ENCODE measurements at places on chromosomes 1 and 21. TPM values are rescaled to one million over a fixed set of nuclear protein-coding genes. Genes with fewer than 3 reads are reported as not detected.
A peak's percentile ranks its signal among the peaks of the same experiment; 100 is the strongest.

DNA sequence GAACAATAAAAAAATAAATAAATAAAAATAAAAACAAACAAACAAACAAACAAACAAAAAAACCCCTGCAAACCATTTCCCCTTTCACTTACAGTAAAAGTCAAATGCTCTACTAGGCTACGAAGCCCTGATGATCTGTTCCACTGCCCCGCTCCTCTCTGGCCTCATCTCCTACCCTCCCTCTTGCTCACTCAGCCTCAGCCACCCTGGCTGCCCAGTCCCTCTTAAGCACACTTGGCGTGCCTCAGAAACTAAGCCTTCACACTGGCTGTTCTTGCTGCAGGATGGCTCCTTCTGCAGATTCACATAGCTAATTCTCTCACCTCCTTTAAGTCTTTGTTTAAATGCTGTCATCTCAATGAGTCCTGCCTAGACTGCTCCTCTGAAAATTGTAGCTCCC lies 30.8 kb upstream of the UHMK1 start:
- no peaks in the 10 kb centered on the region for H3K4me1 ChIP-seq
- H3K36me3 ChIP-seq = no peaks in the 10 kb centered on the region
- DNase-seq = no peak
- H3K27ac ChIP-seq = no peak overlapping the region
- no peak overlapping the region for H3K4me3 ChIP-seq

- no peak overlapping the region for H3K27ac ChIP-seq
- H3K4me3 ChIP-seq = no peak overlapping the region
- H3K4me1 ChIP-seq = no peaks in the 10 kb centered on the region
- H3K27me3 ChIP-seq = no peaks in the 10 kb centered on the region
- DNase-seq = no peak
- H3K36me3 ChIP-seq = peaks cover 6% of the 10 kb centered on the region
Measured at GRCh38 chr1:161052899-161053298, 7.1 kb upstream of the USF1 start.

GRCh38 chr1:235098547-235098946 lies 30.1 kb downstream of the TOMM20 start:
- no peaks in the 10 kb centered on the region for H3K27me3 ChIP-seq
- no peak overlapping the region for H3K4me3 ChIP-seq

GRCh38 chr1:39105841-39106765 lies 80.0 kb downstream of the NDUFS5 start:
- DNase-seq = peak; percentile 60
- no peaks in the 10 kb centered on the region for H3K36me3 ChIP-seq
- H3K27ac ChIP-seq = peak overlapping the region; percentile 96

DNA sequence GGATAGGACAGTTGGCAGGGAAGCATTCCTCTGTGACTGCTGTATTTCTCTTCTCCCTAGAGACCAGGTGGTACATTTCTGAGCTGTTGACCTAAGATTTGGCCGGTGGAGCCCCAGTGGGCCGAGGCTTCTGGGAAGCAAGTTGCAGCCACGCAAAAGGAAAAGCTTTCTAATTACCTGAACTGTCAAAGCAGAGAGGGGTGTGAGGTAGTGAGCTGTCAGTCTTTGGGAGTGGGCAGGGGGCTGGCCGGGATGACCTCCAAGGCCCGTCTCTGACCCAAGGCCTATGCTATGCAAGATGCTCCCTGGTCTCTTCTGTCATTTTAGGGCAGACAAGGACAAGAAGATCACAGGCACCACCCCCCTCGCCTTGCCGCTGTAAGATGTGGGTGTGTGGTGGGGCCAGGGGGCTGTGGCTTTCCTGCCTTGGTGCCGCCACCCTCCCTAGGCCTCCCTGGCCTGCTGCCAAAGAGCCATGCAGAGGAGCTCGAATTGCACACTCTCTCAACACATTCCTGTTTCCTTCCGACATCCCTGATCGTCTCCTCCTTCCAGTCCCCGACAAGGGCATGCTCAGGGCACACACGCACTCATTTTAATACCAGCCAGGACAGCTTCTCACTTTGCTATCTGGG lies 7.7 kb downstream of the PADI1 start:
- peak; percentile 86 for DNase-seq
- no peaks in the 10 kb centered on the region for H3K36me3 ChIP-seq
- no peaks in the 10 kb centered on the region for H3K27me3 ChIP-seq

- no peaks in the 10 kb centered on the region for H3K27me3 ChIP-seq
- H3K36me3 ChIP-seq = peaks cover 42% of the 10 kb centered on the region
- DNase-seq = no peak
Measured at GRCh38 chr1:109499081-109499480, 5.2 kb downstream of the CYB561D1 start.

DNA sequence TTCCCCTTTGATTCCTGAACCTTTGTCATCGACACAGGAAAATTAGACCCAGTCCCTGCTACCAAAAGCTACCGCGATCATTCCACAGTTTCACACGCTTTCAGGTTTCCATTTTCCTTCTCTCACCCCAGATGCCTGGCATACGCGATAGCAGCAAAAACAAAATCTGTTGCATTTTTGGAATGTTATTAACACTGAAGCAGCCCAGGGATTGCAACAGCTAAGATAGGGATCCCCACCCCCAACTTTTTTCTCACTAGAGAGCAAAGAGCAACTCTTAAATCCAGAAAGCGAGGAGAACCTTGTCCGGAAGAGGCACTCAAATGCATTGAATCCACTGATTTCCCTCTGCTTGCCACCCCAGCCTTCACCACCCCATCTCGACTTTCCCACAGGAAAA lies 8.9 kb downstream of the OVAAL start:
- H3K27ac ChIP-seq = no peak overlapping the region
- H3K36me3 ChIP-seq = no peaks in the 10 kb centered on the region
- no peak for DNase-seq
- H3K27me3 ChIP-seq = no peaks in the 10 kb centered on the region
- no peak overlapping the region for H3K4me3 ChIP-seq
- H3K4me1 ChIP-seq = no peaks in the 10 kb centered on the region

GRCh38 chr21:38257667-38258066 lies 876 bp downstream of the KCNJ15 start:
- DNase-seq = no peak
- H3K4me3 ChIP-seq = no peak overlapping the region
- H3K27me3 ChIP-seq = no peaks in the 10 kb centered on the region
- peak overlapping the region; percentile 41 for H3K27ac ChIP-seq
- H3K36me3 ChIP-seq = no peaks in the 10 kb centered on the region

DNA sequence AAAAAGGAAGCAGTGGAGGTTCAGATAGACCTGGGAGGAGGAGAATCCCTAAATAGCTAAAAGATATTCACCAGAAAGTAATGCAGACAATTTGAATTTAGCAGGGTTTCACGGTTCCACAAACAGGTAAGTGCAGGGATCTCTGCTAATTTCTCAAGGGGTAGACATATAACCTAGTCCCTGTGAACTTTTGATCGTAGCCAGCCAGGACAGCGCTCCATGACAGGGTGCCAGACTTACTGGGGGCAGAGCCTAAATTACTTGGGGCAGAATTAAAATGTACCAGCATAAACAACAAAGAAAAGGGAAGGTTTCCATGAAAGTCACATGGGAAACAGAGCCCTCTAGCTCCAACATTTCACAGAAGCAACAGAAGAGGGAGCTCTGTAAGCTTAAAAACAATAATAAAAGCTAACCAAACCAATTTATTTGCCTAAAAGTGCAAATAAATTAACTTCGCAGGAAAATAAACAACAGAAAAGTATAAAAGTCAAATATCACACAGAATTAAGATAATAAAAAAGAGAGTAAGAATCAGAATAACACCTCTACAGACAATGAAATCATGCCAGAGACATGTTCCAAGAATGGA lies 198.3 kb downstream of the DUSP10 start:
- no peak overlapping the region for H3K27ac ChIP-seq
- no peak overlapping the region for H3K4me3 ChIP-seq
- no peaks in the 10 kb centered on the region for H3K27me3 ChIP-seq
- no peaks in the 10 kb centered on the region for H3K36me3 ChIP-seq
- DNase-seq = peak; percentile 29

GRCh38 chr1:241990040-241990439 lies 8.9 kb downstream of the MAP1LC3C start:
- H3K27ac ChIP-seq = no peak overlapping the region
- no peaks in the 10 kb centered on the region for H3K4me1 ChIP-seq
- H3K27me3 ChIP-seq = no peaks in the 10 kb centered on the region
- peak; percentile 85 for DNase-seq
- no peak overlapping the region for H3K4me3 ChIP-seq
- H3K36me3 ChIP-seq = no peaks in the 10 kb centered on the region

GRCh38 chr1:21621051-21621450 lies 48.1 kb downstream of the RAP1GAP start:
- H3K36me3 ChIP-seq = no peaks in the 10 kb centered on the region
- peaks cover 49% of the 10 kb centered on the region for H3K27me3 ChIP-seq
- H3K27ac ChIP-seq = peak overlapping the region; percentile 81
- peak overlapping the region; percentile 66 for H3K4me3 ChIP-seq
- DNase-seq = no peak

GRCh38 chr1:168643152-168643551 lies 66.7 kb downstream of the XCL1 start:
- H3K27ac ChIP-seq = no peak overlapping the region
- H3K27me3 ChIP-seq = no peaks in the 10 kb centered on the region

- peak overlapping the region; percentile 95 for H3K27ac ChIP-seq
- no peaks in the 10 kb centered on the region for H3K27me3 ChIP-seq
- peak overlapping the region; percentile 89 for H3K4me3 ChIP-seq
- DNase-seq = peak; percentile 40
- H3K4me1 ChIP-seq = peaks cover 27% of the 10 kb centered on the region
- H3K36me3 ChIP-seq = peaks cover 11% of the 10 kb centered on the region
Measured at GRCh38 chr1:202966006-202966898, 805 bp downstream of the CYB5R1 start.

- H3K4me1 ChIP-seq = peaks cover 43% of the 10 kb centered on the region
- no peaks in the 10 kb centered on the region for H3K36me3 ChIP-seq
- DNase-seq = no peak
- no peaks in the 10 kb centered on the region for H3K27me3 ChIP-seq
Measured at GRCh38 chr1:40860706-40861223, 1.4 kb downstream of the CITED4 start.

- no peaks in the 10 kb centered on the region for H3K27me3 ChIP-seq
- no peak overlapping the region for H3K4me3 ChIP-seq
- no peak for DNase-seq
Measured at GRCh38 chr1:118948846-118949245, 39.3 kb downstream of the TBX15 start.

- H3K27me3 ChIP-seq = no peaks in the 10 kb centered on the region
- no peaks in the 10 kb centered on the region for H3K4me1 ChIP-seq
- DNase-seq = no peak
- H3K4me3 ChIP-seq = no peak overlapping the region
- H3K36me3 ChIP-seq = no peaks in the 10 kb centered on the region
- no peak overlapping the region for H3K27ac ChIP-seq
Measured at GRCh38 chr21:16713331-16714117, 799.3 kb upstream of the CXADR start.

DNA sequence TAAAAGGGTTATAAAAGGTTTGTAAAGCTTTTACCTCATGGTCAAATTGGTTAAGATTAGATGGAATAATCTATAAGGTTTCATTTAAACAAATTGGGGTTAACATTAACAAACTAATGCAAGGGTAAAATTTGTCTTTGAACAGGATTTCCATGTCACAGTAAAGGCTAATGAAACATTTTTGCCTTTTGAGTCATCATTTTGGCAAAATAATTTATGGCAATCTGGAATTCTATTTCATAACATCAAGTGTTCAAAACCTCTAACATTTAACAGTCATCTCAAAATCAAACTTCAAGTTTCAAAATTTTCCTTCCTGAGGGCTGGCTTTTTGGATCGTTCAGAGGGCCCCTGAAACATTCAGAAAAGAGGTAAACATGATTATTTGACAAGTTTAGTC lies 6.6 kb upstream of the CD46 start:
- H3K27me3 ChIP-seq = no peaks in the 10 kb centered on the region
- peaks cover 4% of the 10 kb centered on the region for H3K4me1 ChIP-seq
- H3K36me3 ChIP-seq = no peaks in the 10 kb centered on the region
- H3K27ac ChIP-seq = no peak overlapping the region
- DNase-seq = no peak

DNA sequence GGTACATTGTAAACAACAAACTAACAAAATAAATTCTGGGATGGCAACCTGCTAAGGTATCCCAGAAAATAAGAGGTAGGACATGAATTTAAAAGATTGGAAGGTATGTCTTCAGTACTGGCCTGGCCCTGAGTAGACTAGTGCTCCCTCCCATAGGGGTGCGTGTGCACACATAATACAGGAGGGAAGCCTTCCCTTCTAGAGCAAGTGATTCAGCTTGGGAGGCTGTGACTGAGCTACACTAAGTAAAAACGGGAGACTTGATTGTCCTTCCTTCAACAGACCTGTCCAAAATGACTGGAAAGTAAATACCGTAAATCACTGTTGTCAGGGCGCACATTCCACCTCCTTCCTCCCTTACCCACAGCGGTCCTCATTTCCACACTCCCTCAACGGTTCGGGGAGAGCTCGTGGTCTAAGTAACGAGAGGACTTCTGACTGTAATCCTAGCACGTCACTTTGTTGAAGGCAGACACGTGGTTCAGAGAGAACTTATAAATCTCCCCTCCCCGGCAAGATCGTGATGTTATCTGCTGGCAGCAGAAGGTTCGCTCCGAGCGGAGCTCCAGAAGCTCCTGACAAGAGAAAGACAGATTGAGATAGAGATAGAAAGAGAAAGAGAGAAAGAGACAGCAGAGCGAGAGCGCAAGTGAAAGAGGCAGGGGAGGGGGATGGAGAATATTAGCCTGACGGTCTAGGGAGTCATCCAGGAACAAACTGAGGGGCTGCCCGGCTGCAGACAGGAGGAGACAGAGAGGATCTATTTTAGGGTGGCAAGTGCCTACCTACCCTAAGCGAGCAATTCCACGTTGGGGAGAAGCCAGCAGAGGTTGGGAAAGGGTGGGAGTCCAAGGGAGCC lies at the start of gene TGFB2:
TSS of gene TGFB2 (plus strand) at position 523 of the 859 bp plus-strand sequence. CDS start 1,366 bp downstream, outside the sequence.
- peak within 1 kb of the TSS; percentile 82 for H3K27ac ChIP-seq
- peaks cover 8% of the 10 kb centered on the region for H3K4me1 ChIP-seq
- no peaks in the 10 kb centered on the region for H3K36me3 ChIP-seq
- no peaks in the 10 kb centered on the region for H3K27me3 ChIP-seq
- peak within 1 kb of the TSS; percentile 66 for H3K4me3 ChIP-seq

GRCh38 chr1:155999964-156000363 lies 20.8 kb downstream of the SSR2 start:
- H3K27ac ChIP-seq = no peak overlapping the region
- no peaks in the 10 kb centered on the region for H3K27me3 ChIP-seq
- H3K36me3 ChIP-seq = no peaks in the 10 kb centered on the region
- no peak overlapping the region for H3K4me3 ChIP-seq
- DNase-seq = no peak

Gene ITLN2
- not detected for polyA plus RNA-seq

Gene WNT2B
- polyA plus RNA-seq = 1.7 TPM

Gene WNT3A
- 0.90 TPM for polyA plus RNA-seq

Gene FAAH
- 42.8 TPM for polyA plus RNA-seq

Gene FMO5
- polyA plus RNA-seq = 113 TPM

Gene MAP1LC3C
- polyA plus RNA-seq = 5.4 TPM

Gene DENND2C
- polyA plus RNA-seq = 1.2 TPM

Gene ETNK2
- 3.8 TPM for polyA plus RNA-seq

Gene CFAP141
- polyA plus RNA-seq = not detected

Gene RNF186
- polyA plus RNA-seq = not detected

Gene MYOM3
- polyA plus RNA-seq = 0.15 TPM

Gene AKR7A3
- polyA plus RNA-seq = 142 TPM

Gene BTG2
- polyA plus RNA-seq = 58.6 TPM

Gene MUL1
- 9.8 TPM for polyA plus RNA-seq

Gene MAP10
- 0.56 TPM for polyA plus RNA-seq

Gene HSD3B2
- 0.10 TPM for polyA plus RNA-seq

Gene RAB4A
- polyA plus RNA-seq = 58.9 TPM

Gene LCE1D
- not detected for polyA plus RNA-seq

All from stomach (tissue), 19 donors.